ENCODE measurements at places on chromosomes 7 and 10.
A peak's percentile ranks its signal among the peaks of the same experiment; 100 is the strongest.

GRCh38 chr7:66162622-66163021, 42.5 kb upstream of the TPST1 start:
- DNase-seq, result no peak

DNA sequence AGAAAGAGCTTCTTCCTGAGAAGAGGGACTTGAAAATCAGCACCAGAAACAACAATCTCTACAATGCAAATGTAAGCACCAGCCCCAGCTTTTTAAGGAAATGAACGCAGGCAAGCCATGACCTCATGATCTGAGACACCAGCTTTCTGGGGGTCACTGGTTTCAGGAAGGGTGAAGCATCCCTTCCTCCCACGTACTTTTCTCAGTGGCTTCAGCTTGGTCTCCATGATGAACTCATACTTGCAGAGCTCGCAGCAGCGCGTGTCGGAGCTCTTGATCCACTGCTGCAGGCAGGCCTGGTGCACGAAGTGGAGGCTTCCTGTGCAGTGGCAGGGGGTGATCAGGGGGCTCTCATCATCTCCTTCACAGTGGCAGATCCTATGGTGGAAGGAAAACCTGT, 87.0 kb downstream of the ALOX5 start:
- no peak for DNase-seq

DNA sequence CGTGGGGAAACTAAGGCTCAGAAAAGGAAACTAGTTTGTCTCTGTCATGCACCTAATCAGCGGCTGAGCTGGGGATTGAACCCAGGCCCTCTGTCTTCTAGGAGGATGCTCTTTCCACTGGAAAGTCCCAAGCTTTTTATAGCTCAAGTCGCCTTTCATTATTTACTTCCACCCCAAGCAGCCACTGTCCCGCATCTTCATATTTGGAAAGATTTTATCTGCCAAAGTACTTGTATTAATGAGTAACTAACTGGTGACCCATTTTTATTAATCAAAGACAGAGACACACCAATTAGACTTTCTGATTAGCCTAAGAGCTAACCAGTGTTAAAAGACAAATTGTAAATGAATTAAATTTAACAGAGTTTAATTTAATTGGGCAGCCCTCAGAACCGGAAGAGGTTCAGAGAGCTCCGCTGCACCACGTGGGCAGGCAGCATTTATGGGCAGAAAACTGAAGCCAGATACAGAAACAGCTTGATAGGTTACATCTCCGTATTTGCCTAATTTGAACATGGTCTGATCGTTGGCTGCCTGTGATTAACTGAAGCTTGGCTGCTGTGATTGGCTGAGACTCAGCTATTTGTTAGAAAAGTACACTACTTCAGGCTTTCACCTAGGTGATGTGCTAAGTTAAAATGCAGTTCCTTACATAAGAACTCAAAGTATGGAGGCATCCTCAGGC, 78.5 kb upstream of the PDCD4 start:
- no peak for DNase-seq

- no peak for DNase-seq
These were observed 298.0 kb upstream of the KCND2 start for GRCh38 chr7:119974972-119975371.

GRCh38 chr10:82390866-82391658, 516.1 kb downstream of the NRG3 start:
- no peak for DNase-seq

- DNase-seq, result no peak
These were observed 125.4 kb downstream of the MAPK8 start for GRCh38 chr10:48431871-48432270.

GRCh38 chr7:129517931-129518330, 15.6 kb downstream of the SMKR1 start:
- no peak for DNase-seq

GRCh38 chr10:132912713-132913558, 29.4 kb downstream of the CFAP46 start:
- DNase-seq, result no peak

DNA sequence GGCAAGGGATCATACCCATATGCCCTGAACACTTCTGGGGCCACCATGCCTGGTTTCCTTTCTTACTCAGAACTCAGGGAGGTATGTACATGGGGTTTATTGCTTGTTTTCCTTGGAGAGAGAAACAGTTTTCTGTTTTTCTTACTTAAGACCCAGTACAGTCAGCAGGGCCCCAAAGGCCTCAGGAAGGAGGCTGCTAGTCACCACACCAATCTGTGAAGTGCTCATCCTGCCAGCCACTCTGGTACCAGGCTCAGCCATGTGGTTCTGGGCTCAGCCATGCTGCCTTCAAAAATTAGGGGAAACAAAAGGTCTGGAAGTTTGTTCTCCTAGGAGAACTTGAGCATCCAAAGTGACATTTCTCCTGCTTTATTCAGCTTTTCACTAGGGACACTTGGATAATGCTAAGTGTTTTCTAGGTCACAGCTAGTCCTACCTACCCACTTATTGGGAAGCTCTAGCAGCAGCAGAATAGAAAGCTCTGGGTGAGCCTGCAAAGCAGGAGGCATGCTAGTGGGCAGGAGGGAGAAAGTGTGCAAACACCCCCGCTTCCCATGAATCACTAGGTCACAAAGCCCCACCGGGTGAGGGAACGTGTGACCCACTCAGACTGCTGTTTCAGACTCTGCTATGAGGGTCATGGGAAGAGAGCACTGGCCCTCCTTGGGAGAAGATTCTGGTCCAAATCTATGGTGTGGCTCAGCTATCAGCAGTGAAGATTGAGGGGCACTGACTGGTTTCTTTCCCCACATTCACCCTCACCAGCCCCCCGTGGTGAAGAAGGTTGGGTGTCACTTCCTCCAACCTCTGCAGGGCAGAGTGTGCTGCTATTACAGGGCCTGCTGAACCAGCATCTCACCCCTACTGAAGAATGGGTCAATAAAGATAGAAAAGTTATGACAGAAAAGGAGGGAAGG, 23.9 kb downstream of the NUDCD3 start:
- peak; percentile 25 for DNase-seq

DNA sequence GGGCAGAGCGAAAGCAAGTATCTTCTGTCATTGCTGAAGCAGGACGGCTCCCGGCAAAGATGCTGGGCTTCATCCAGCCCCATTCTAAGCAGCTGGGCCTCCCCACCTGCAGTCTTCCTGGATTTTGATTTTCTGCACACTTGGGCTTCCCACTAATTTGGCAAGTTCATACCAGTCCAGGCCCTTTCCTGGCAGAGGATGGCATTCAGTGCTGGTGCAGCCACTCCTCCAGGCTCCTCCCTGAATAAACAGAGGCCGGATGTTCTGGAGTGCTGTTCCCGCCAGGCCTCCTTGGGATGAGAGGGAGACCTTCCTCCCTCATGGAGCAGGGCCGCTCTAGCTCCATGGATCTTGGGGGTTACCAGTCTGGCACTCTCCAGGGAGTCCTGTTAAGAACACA, 3.4 kb downstream of the BAG3 start:
- DNase-seq, result no peak

- DNase-seq, result no peak
These were observed 59.1 kb downstream of the CNTNAP2 start for GRCh38 chr7:146175716-146176115.

- no peak for DNase-seq
These were observed 1.4 kb downstream of the TCERG1L start for GRCh38 chr10:131310142-131310541.

GRCh38 chr10:36531621-36532020, 593.8 kb upstream of the ANKRD30A start:
- DNase-seq, result no peak

GRCh38 chr7:146117576-146117975, 975 bp downstream of the CNTNAP2 start:
- DNase-seq, result no peak

- no peak for DNase-seq
These were observed 73.2 kb downstream of the POT1 start for GRCh38 chr7:124856299-124856888.

DNA sequence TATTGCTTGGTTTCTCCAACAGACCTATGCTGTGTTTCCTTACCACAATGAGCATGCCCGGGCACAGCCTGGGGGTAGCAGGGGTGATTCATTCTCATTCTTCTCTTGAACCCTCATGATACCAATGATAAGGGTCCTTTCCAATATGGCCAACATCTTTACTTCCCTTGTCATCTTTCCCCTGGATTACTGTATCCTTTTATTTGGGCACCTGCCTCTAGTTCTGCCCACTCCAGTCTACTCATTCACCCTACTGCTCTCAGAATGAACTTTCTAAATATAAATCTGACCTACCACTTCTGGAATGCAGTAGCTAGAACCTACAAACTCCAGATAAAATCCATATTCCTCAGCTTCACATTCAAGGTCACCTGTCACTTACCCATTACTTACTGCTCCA, 26.4 kb upstream of the ITPRID1 start:
- DNase-seq, result no peak

Measured in activated naive CD8-positive, alpha-beta T cell treated with anti-CD3 and anti-CD28 coated beads, Interleukin-2, amount 50 U/mL, for 24 hours (primary cell).